Stimulated activated naive CD4-positive, alpha-beta T cell treated with Interleukin-2 at 50 U/mL for 16 hours (primary cell): ENCODE measurements at places on chromosomes 7 and 10.
A peak's percentile ranks its signal among the peaks of the same experiment; 100 is the strongest.

DNA sequence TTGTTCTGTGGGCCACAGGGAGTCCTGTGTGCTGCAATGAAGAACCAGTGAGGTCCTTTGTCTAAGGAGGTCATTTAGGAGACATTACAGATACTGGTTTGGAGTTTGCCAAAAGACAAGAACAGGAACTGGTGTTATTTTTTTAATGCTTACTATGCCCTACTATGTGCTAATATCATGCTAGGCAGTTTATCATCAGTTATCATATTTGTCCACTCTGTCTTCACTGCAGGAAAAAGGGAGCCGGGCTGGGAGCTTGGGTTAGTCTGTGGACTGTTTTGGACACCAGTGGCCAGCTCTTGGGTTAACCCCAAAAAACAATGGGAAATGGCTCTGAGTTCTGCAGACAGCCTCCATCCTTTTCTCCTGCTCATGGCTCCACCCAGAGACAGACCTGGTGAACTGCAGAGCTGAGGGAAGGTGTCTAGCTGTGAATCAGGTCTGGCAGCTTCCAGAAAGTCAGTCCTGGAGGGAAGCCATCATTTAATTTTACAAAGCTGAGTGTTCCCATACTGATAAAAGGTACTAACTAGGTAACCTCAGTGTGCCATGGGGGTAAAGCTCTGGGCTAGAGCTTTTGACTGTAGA lies 101.2 kb upstream of the ZNF746 start:
- DNase-seq = no peak

GRCh38 chr10:106508950-106509349 lies 655.6 kb downstream of the SORCS1 start:
- DNase-seq = no peak

DNA sequence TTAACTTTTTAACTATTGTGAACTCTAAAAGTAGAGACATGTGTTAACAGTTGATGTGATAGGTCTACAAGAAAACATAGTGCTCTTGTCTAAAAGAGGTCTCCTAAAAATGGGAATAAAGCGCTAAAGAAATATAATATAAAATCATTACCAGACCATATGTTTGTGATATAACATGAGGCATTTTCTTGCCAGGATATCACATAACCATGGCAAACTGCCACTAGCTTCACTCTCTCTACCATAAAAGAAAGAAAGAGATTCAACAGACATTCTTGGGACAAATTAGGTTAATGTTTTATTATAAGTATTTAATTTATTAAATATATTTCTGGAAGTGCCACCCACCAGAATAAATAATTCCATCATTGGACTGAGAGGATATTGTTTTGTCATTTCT lies 115.0 kb downstream of the TMEM26 start:
- no peak for DNase-seq

- no peak for DNase-seq
These were observed 486.4 kb downstream of the PHTF2 start for GRCh38 chr7:78284945-78285344.

DNA sequence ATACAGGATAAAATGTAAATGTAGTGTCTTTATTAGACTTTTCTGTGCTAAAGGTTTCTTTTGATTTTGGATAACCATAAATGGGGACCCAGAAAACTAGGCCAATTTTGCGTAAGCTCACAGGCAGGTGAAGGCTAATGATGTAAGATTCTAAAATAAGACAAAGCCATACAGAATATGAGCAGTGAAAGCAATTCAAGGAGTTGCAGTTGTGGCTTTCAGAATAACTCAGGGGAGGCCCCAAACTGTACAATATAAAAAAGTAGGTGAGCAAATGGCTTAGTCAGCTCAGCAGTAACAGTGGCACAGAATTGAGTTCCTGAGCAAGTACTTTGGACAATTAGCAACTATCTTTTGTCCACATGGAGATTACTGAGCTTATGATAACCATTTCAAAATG lies 81.7 kb upstream of the NRP1 start:
- no peak for DNase-seq

GRCh38 chr7:157514306-157514705 lies 177.5 kb downstream of the DNAJB6 start:
- DNase-seq = no peak

DNA sequence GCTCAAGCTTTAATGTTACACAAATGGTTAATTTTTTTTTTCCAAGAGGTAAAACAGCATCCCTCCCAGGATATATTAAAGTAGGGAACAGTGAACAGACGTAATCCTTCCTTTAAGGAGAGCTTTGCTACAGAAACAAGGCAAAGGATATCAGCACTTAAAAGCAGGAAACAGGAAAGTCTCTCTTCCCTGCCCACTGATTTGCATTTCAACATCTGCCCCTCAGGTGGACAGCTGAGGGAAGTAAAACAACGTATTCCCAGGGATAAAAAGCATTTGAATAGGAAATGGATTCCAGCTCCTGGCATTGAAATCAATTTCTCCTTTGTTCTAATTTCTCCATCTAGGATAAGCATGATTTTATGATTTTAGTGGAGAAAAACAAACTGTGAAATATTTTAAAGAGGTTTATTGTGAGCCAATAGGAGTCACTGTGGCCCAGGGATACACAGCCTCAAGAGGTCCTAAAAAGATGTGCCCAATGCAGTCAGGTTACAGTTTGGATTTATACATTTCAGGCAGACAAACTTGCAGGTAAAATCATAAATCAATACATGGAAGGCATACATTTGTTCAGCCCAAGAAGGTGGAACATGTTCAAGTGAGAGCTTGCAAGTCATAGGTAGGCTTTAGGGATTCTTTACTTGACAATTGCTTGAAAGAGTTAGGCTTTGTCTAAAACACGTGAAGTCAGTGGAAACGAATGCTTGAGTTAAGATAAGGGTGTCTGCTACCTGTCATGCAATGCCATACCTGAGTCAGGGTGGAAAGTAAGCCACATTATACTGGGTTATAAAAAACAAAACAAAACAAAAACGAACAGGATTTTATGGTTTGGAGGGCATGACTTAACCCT lies 286.2 kb upstream of the VWC2 start:
- no peak for DNase-seq

DNA sequence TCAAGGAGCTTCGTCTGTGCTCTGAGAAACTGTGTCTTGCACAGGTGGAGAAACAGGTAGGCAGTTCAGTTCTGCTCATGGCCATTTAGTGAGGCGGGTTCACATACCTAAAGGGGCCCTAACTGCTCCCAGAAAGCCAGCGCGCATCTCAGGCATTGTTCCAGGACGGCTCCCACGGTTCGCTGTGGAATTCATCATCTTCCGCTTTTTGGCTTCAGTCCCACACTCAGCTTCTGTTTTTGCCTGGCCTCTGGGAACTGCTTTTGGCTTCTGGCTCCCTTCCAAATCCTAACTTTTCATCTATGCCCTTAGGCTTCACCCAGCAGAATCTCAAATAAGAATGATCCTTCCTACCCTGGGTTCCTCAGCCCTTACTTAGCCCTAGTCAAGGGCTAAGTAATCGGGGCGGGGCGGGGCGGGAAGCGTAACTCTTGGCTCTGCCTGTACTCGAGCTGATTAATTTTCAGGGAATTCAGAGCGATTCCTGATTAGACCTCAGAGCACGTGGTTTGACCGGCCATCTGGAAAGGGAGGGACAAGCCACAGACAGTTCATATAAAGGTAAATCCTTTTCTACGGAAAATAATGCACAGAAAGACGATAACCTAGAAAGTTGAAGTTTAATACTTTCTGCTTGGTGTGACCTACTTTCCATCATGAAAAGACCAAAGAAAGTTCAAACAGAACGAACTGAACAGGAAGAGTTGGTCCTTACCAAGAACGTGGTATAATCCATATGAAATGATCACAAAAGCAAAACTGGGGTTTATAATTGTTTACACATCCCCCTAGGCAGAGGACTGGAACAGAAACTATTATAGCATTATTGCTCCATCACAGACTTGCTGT lies 105.7 kb downstream of the ST8SIA6 start:
- DNase-seq = no peak

DNA sequence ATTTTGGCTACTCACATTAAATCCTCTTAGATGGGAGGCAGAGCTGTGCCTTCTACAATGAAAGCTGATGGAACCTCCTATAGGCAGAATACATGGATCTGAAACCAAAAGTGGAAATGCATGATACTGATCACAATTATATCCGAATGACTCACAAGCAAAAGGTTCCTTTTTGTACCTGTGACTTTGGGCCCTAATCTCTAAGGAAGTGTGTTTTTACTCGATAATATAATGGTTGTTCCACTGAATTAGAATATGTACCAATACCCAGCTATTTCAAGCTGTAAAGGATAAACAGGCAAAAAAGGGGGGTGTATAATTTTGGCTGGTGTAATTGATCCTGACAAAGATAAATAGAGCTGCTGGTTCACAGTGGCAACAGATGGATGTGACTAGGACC lies 17.6 kb upstream of the LAMB1 start:
- DNase-seq = no peak

- no peak for DNase-seq
These were observed 46.6 kb upstream of the DAGLB start for GRCh38 chr7:6494365-6494764.

- no peak for DNase-seq
These were observed 28.4 kb downstream of the MPLKIP start for GRCh38 chr7:40105879-40106473.

- DNase-seq = no peak
These were observed 358.2 kb upstream of the NPVF start for GRCh38 chr7:25586513-25586912.

- no peak for DNase-seq
These were observed 76.0 kb downstream of the ITGB1 start for GRCh38 chr10:32882076-32882475.

GRCh38 chr10:19811540-19811939 lies 4.7 kb upstream of the PLXDC2 start:
- no peak for DNase-seq

DNA sequence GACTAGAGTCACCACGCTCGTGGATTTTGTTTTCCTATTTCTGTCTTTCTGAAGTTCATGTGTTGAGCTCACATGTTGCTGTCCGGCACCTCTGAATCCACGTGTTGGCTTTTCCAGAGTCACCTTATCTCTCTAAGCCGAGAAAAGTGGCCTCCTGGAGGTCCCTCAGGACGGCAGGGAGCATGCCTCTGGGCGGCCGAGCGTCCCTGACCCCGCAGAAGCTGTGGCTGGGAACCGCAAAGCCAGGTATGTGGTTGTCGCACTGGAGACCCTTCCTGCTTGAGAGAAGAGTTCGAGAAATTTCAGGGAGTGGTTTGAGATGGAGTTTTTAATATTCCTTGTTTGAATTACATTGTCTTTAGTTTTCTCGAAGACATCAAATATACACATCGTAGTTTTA lies 12.6 kb downstream of the IQCE start:
- DNase-seq = no peak

DNA sequence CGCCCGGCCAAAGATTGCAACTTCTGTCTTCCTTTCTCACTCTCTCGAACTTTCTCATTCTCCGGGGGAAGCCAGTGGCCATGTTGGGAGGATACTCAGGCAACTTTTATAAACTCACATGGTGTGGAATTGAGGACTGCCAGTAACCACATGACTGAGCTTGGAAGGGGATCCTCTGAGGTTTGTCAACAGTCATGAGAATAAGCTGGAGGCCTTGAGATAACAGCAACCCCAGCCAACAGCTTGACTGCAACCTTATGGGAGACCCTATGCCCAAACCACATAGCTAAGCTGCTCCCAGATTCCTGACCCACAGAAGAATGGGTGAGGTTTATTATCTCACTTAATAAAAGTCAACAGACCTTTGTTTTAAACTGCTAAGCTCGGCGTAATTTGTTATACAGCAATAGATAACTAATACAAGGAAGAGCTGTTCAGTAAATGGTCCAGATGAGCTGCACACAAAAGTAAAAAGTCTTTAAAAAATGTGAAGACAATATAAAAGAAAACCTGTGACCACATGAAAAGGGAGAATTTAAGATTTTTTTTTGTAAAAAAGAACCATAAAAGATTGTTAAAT lies 9.6 kb downstream of the SYPL1 start:
- DNase-seq = no peak

GRCh38 chr10:78830062-78830975 lies 238.4 kb upstream of the ZMIZ1 start:
- DNase-seq = no peak

- DNase-seq = no peak
These were observed 104.7 kb upstream of the PRR15 start for GRCh38 chr7:29458933-29459332.

DNA sequence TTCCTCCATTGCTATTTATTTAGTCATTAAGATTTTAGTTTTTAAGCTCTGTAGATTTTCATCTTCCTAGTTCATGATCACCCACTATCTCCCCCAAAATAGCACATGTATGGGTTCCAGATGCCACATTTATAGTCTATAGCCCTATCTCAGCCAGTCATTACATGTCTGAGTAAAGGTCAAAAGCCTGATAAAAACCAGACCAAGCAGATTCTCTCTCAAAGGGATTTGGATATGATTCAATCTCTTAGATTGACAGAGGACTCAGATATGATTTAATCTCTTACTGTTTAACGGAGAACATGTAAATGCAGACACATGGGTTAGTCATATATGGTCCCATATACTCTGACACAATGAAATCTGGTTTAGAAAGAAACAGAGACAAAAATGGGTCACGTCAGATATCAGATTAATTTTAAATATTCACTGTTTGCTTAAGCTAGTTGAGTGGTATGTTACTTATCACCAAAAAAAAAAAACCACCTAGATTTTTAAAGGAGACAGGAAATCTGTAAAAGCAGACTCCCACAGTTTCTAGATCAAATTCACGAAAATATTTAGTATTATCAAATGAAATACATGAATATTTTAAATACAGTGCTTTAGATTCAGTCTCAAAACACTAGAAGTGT lies 107.0 kb upstream of the LRRN3 start:
- DNase-seq = no peak

GRCh38 chr10:88858491-88858890 lies 6.8 kb upstream of the ANKRD22 start:
- DNase-seq = no peak

GRCh38 chr10:6200734-6201515 lies 1.8 kb upstream of the PFKFB3 start:
- peak; percentile 40 for DNase-seq
